Hepatic stellate cell (primary cell): ENCODE measurements at places on chromosomes 7 and 10.
A peak's percentile ranks its signal among the peaks of the same experiment; 100 is the strongest.

DNA sequence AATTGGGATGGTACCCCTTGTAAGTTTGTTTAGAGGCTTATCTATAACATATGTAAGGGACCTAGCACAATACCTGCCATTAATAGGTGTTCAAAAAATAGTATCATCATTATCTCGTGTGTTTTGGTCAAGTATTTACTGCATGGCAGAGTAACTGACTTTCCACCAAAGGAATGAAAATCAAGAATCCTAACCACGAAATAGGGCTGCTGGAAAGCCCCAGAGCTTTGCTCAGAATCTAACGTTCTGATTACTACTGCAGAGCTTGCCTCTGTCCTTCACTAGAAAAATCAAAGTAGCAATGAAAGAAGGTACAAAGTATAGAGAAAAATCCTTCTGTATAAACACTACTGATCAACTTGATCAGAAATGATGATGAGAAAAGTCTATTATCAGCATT, 34.9 kb downstream of the DCLRE1C start:
- no peak for DNase-seq

GRCh38 chr7:46695051-46695708, 774.1 kb upstream of the IGFBP3 start:
- no peak for DNase-seq

DNA sequence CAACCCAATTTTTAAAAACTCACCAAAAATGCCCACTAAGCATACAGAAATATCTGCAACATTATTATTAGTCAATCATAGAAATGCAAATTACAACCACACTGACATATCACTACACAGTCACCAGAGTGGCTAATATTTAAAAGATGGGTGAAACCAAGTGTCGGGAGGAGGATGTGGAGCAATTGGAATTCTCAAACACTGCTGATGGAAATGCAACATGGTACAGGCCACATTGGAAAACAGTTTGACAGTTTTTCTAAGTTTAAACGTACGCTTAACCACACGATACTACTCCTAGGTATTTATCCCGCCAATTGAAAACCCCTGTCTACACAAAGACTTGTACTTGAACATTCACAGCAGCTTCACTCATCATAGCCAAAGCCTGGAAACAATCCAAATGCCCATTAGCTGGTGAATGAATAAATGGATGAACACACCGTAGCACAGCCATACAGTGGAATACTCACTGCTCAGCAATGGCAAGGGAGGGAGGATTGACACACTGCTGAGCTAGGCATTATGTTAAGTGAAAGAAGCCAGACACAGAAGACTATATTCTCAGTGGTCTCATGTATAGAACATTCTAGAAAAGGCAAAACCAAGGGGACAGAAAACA, 16.3 kb downstream of the GCK start:
- DNase-seq, result no peak

DNA sequence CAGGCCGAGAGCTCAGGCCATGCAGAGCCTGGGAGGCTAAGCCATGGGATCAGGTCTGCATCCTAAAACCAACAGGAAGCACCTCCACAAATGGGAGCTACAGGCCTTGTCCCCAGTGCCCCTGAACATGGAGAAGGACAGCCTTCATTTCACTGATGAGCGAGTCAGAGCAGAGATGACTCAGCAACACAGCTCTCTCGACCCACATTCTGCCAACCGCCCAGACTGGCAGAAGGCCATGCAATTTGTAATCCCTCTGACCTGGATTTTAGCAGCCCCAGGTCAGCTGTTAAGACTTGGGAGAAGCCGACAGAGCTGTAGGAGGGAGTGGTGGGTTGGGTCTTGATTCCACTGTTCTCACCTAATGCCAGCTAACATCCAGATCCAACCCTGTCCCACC, 25.5 kb downstream of the VOPP1 start:
- peak; percentile 81 for DNase-seq

DNA sequence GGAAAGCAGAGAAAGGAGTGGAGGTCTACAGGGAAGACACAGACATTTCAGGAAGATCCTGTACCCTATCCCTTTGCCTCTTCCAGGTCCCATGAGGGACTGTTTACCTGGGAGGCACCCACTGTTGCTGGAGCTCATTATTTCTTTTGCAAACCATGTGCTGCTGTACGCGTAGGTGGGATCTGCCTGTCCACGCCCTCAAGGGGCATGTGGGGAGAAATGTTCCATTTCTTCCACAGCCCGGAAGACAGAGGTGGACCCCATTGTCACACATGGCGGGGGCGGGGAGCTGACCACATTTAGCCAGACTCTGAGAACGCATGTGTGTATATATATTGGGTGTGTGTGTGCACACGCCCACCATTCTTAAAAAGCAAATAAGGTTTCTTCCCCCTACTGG, 2.0 kb downstream of the PLXNA4 start:
- DNase-seq, result no peak

- DNase-seq, result no peak
Observed at GRCh38 chr7:119761776-119762175, 511.2 kb upstream of the KCND2 start.

DNA sequence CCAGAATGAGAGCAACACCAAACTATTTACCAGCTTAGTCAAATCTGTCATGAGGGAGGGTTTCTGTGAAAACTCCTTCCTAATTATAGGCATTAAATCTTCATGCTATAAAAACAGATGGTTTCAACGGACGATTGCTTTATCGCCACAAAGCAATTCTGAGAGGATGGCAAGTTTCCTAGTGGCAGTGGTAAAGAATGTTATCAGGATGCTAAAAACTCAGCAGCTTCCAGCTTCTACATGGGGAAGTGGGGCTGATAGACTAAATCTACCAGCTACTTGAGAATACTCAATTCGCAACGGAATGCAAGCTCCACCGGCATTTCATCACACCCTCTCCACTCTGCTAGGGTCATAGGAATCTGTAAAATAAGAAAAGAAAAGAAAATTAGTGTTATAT, 41.8 kb downstream of the JCAD start:
- DNase-seq, result no peak

DNA sequence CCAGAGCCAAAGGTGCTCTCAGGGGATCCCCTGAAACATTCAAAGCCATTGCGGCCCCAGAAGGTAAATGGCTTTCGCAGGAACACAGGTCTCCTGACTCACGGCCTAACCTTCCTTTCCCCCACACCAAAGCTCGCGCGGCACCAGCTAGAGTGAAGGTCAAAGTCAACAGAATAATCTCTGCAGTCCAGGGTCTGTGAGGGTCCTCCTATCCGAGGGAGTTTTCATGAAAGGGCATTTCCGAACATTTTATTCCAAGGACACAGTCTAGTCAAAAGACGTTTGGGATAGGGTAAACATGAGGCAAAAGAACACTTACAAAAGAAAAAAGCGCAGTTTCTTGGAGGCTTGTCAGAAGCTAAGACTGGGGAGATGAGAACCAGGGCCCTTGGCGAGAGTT, 559 bp upstream of the STEAP2 start:
- DNase-seq, result no peak

- DNase-seq, result no peak
Observed at GRCh38 chr10:129786216-129786615, 177.9 kb downstream of the EBF3 start.

DNA sequence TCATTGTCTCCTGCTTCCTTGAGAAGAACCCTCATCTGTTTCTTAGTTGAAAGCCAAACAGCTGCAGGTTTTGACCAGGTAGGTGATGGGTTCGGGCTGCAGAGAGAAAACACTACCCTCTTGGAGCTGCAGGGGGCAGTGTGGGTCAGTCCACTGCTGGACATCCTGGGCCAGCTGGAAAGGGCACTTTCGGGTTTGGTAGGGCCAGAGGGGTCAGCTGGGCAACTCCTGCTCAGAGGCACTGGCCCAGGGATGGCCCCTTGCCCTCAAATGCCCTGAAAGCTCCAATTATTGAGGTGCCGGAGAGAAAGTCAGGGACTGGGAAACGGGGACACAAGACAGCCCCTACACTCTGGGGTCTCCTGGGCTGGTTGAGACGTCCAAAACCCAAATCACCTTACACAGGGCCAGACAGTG, 90.7 kb downstream of the MKI67 start:
- peak; percentile 42 for DNase-seq

DNA sequence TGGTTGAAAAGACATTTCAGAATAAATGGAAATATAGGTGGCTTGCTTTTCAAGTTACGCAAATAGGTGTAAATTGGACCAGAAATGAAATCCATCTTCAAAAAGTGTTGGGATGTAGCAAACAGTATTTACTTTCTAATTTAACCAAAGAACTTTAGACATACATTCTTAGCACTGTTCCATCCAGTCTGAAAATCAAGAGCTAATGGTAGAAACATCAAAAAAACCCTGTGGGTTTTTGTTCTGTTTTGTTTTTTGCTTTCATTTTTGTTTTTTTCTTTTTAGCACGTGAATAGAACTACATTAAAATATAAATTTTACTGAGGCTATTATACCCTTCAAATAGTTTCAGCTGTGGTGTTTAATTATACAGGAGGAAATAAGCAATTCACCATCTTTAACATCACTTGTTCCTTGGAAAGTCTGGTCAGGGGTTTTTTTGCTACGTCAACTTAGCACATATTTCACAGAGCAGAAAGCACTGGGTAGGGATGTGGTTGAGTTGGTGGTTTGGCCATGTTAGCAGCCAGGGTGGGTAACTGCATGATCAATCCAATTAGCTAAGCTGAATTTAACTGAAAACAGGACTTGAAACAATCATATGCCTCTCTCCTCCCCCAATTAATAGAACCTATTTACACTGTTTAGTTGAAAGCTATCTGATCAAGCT, 275.4 kb upstream of the PFKP start:
- no peak for DNase-seq

DNA sequence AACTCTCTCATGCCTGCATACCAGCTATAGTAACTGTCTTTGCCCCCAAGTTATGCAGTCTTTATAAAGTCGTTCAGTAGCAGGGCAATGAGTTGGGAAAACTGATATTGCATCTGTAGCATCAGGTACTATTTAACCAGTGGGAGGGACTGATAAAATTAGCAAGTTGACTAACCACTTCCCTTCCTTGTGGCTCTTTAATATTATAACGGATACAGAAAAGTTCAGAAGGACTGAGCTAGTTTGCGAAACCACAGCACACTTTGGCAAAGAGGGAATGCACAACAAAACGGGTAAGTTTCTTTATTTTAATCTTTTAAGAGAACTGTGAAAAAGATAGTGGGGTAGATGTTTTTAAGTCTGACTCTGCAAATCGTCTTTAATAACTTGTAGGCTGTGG, 205.3 kb upstream of the HDAC9 start:
- no peak for DNase-seq

GRCh38 chr7:6489612-6490011, 41.9 kb upstream of the DAGLB start:
- DNase-seq, result no peak

GRCh38 chr7:117090791-117091190, 137.5 kb downstream of the ST7 start:
- no peak for DNase-seq
